ENCODE measurements at places on chromosomes 2 and 18.

- no peak for DNase-seq
Measured at GRCh38 chr2:72963423-72964145, 46.3 kb downstream of the EMX1 start.

GRCh38 chr2:106065268-106065982 is 128.7 kb downstream of the UXS1 start:
- DNase-seq = no peak

DNA sequence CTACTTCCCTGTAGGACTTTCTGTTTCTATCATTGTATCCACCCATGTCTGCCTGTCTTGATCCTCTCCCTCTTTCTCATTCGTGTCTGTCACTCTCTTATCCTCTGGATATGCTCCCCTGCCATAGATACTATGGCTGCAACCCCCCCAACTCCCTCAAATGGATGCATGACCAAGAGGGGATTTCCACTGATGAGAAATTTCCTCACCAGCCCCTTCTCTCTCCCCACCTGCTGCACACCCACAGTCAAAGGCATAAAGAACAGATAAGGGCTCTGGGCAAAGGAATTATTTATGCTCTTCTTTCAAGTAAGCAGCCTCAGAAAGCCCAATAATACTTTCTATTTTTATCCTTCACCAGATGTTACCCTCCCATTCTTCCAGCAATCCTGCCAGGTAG is 121.3 kb downstream of the FOXI3 start:
- DNase-seq = no peak

DNA sequence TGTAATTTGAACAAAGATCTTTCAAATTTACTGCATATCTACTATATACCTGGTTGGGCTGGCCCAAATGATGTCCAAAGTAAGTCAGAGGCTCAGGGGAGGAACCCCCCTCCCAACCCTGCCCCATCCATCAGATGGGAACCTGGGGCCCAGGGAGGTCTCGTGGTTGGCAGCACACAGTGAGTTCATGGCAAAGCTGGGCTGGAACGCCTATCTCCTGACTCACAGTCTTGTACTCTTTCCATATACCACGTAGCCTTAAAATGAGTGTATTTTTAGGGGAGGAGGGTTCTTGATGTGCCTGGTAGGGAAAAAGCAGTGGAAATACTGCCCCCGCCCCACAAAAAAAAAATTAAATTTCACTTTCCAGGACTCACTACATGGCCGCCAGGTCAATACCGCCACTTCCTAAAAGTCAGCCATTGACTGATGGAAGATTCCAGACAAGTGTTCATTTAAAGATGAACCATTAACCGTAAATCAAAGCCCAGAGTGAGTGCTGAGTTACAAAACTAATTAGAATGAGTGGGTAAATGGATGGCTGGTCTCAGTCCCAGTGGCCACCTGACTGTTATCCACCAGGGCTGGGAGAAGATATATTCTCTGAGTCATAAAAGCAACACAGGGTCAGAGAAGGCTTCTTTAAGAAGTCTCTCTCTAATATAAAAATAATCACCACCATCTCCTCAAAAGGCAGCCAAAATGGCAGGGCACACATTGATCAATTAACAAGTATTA is 80.5 kb downstream of the ZBTB7C start:
- no peak for DNase-seq

DNA sequence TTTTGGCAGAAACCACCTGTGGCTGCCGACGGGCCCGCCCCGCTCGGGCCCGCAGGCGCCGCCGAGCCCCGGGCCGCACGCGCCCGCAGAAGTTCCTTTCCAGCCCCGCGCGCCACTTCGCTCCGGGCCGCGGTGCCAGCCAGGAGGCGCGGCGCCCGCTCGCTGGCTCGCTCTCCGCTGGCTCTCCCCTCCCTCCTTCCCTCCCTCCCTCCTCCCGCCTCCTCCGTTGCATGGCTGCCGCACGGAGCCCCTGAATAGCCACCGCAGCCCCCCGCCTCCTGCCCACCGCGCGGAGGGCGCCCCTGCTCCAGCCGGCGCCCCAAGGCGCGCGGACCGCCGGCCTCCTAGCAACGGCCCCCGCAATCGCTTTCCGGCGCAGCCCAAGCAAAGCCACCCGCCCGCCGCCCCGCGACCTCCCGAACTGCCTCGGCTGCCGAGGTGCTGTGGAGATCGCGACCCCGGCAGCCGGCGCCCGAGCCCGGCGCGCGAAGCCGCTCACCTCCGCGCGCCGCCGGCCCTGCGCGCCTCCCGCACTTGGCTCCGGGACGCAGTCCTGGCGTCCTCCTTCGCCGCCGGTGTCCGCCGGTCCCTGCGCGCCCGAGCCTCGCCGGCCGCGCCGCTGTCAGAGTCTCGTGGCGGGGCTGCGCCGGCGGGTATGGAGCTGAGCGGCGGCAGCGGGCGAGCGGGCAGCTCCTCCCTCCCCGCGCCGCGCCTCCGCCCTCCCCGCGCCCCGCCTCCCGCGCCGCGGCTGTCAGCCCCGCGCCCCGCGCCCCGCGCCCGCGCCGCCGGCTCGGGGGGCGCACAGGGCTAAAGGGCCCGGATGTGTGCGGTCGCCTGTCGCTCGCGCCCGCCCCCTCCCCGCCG is at the start of gene ZBTB7C:
ZBTB7C (minus strand) TSS at position 657 of the 864 bp plus-strand sequence.
- no peak for DNase-seq

DNA sequence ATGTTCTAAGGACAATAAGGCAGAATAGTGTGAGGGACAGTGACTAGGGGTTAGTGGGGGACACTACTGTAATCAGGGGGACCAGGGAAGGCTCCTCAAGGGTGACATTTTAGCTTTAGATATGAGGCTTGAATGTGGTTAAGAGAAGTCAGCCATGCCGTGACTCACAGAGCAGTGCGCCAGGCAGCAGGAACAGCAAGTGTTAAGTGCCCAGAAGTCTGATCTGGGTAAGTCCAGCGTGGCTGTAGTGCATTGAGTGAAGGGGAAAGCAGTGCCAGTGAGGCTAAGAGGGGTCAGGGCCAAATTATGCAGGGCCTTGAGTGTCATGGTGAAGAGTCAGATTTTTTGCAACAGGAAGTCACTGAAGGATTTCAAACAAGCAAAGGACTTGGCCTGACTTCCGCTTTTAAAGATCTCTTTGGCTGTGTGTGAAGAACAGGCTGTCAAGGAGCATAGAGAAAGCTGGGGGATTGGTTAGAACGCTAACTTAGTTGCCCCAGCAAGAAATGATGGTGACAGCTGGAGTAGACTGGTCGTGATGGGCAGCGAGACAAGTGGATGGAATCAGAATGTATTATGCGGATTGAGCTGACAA is 151.5 kb downstream of the MSH2 start:
- no peak for DNase-seq

DNA sequence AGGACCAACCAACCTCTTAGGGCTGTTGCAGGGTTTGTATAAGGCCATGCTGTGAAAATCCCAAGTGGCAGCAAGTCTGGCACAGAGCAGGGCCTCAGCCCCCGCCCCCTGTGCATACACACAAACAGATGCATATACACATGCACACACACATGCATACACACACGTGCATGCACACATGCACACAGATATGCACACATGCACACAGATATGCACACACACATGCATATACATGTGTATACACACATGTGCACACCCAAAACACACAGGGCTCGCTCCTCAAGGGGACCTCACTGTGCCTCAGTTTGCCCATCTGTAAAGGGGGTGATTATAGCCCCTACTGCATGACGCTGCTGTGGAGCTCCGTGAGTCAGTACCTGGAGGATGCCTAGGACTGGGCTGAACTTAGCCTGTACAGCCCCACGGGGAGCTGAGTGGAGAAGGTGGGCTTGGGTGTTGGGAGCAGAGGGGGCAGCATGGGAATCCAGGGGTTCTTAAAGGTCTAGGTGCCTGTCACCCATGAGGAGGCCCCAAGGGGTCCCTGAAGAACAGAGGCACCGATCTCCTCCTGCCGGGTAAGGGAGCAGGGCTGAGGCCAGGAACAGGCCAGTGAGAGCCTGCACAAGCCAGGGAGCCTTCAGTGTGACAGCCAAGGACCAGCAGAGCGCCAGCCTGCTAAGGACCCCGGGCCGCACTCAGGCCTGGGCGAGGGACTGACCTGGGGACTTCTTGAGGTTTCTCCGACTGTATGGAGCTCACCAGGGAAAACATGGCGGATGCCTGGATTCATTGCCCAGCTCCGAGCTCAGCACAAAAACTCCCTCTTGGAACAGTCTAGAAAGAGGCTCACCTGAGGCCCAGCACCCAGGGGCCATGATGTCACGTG is 24.0 kb upstream of the ALPI start:
- DNase-seq = no peak

GRCh38 chr2:204015118-204015843 is 78.7 kb downstream of the ICOS start:
- no peak for DNase-seq

DNA sequence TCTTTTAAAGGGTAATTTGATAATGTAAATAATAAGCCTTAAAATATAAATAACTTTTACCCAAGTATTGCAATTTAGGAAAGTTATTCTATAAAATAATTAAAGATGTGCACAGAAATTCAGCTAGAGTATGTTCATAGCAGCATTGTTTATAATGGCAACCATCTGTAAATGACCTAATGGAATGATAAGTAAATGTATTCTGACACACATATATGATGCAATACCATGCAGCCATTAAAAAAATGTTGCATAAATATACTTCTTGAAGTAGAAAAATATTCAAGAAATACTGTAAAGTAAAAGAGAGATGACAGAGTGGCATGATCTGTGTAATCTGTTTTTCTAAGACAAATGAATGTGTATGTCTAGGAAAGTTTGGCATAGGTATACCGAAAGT is 545.7 kb downstream of the ZEB2 start:
- DNase-seq = no peak

- DNase-seq = no peak
Measured at GRCh38 chr2:166081852-166082251, 46.0 kb downstream of the SCN1A start.

- DNase-seq = no peak
Measured at GRCh38 chr2:191756761-191757160, 78.8 kb downstream of the NABP1 start.

DNA sequence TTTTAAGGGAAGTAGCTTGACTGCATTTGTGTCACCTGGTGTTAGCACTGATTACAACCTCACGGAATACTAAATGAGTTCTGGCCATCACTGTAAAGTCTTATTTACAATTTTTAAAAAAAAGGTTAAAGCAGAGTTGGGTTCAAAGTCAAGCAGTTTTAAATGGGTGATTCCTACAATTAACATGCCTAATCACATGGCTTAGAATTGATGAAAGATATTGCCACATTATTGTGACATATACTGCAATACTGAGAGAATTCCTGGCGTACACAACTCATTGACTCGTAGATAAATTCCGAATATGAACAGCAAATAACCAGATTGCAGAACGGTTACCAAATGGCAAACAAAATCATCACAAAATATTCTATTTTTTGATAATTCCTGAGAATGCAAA is 34.2 kb downstream of the ROCK2 start:
- DNase-seq = no peak

- no peak for DNase-seq
Measured at GRCh38 chr2:162295009-162295408, 23.5 kb downstream of the IFIH1 start.

DNA sequence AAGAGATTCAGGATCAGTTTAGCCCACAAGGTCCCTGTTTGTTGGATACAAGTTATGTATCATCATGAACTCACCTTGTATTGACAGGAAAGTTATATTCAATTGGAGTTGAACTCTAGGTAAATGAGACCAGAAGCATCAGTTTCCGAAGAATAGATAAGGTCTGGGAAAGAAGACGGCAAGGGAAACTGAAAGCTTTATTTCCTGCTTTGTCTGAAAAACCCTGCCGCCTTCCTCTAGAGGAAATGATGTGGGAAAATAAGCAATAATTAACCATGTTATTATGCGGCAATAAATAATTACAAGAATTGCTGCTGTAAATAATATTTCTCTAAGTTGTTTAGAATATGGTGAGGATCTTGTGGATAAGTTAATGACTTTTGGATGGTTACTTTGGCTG is 32.0 kb downstream of the LPIN1 start:
- no peak for DNase-seq

GRCh38 chr2:222724208-222724607 is 52.8 kb downstream of the MOGAT1 start:
- DNase-seq = no peak

GRCh38 chr2:209496586-209496982 is 72.7 kb downstream of the MAP2 start:
- no peak for DNase-seq

- no peak for DNase-seq
Measured at GRCh38 chr2:162084536-162084935, 10.5 kb upstream of the DPP4 start.

DNA sequence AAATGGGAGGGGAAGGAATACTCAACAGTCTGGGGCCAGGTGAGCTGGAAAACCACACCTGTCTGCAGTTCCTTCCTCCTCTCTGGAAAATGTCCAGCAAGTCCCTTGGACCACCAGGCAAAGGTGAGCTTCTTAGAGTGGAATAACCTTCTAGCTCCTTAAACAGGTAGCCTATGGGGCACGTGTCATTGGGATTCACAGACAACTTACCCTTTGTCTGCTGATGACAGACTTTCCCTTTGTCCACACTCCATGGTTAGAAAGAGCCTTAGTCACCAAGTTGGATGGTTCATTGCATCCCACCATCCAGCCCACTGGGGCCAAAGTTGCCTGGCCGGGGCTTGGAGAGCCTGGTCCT is 98.0 kb upstream of the ITGA6 start:
- DNase-seq = no peak

GRCh38 chr2:55048508-55049042 is 1.7 kb downstream of the RTN4 start:
- no peak for DNase-seq

DNA sequence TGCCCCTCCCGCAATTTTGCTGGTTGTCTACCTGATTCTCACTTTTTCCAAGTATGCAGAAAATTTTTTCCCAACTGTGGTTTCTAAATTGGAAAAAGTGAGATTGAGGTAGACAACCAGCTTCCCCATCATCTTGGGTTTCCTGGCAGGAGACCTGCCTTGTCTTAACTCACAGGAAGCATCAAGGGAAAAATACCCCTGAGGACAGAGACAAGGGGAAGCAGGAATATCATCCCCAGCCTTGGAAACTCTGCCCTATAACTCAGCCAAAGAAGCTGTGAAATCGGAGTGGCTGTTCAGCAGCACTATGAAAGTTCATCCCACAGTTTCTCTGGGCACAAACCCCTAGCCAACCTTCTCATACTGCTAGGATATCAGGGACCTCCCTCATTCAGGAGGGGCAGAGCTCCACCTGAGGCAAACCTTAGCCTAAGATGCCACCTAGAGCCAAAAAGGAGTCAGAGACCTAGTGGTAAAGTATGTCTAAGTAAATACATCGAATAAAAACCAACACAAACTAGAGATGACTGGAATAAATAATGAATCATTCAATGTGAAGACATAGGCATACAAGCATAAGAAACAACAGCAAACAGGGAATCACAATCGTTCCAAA is 68.2 kb downstream of the ZSWIM2 start:
- DNase-seq = no peak

- DNase-seq = no peak
Measured at GRCh38 chr2:160377204-160377995, 116.2 kb downstream of the RBMS1 start.

DNA sequence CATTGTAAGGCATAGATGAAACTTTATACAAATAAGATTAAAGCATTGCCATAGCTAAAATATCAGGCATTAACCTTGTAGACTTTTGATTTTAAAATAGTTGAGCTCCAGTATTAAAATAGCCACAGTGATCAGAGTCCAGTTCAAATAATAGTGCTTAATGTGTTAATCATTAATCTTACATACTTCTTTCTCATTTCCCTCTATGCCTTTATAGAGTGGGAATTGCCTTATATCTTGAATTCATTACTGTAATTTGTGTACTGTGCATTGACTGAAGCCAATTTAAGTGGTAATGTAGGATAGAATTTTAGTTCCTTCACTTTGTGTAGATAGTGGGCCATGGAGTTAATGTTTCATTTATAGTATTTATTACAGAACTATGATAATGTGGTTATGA is 549.2 kb upstream of the VWC2L start:
- DNase-seq = no peak

GRCh38 chr18:48132797-48133655 is 202.6 kb upstream of the SMAD2 start:
- no peak for DNase-seq
